Stimulated activated CD8-positive, alpha-beta memory T cell treated with anti-CD3 and anti-CD28 coated beads, Interleukin-15, amount 100 ng/mL, for 24 hours (primary cell): ENCODE measurements at places on chromosomes 1 and 21.

DNA sequence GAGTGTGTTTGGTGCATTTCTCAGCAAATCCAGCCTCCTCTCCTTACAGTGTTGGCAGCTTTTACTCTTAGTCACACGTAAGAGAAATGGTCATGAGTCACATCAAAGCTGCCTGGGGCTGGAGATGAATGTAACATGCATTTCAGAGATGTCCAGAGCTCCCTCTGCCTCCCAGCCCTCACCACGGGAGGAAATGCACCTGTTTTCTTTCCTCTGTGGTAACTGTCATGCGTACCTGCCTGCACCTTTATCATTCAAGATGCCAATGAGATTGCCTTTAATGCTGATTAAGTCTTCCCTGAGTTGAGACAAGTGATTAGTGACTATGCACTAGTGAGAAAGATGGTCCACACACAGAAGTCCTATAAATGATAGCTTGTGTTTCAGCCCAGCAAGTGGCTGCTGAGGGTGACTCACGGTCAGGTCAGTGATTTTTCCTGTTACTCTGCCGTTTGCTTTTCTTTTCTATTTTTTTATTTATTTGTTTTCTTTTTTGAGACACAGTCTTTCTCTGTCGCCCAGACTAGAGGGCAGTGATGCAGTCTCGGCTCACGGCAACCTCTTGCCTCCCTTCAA lies 277.3 kb upstream of the FMN2 start:
- no peak for DNase-seq

- DNase-seq: no peak
Measured at GRCh38 chr1:86273066-86273465, 116.5 kb upstream of the COL24A1 start.

GRCh38 chr1:106223213-106223612 lies 833.3 kb upstream of the PRMT6 start:
- DNase-seq: no peak

GRCh38 chr21:30337772-30338171 lies 278 bp upstream of the KRTAP27-1 start:
- DNase-seq: no peak

DNA sequence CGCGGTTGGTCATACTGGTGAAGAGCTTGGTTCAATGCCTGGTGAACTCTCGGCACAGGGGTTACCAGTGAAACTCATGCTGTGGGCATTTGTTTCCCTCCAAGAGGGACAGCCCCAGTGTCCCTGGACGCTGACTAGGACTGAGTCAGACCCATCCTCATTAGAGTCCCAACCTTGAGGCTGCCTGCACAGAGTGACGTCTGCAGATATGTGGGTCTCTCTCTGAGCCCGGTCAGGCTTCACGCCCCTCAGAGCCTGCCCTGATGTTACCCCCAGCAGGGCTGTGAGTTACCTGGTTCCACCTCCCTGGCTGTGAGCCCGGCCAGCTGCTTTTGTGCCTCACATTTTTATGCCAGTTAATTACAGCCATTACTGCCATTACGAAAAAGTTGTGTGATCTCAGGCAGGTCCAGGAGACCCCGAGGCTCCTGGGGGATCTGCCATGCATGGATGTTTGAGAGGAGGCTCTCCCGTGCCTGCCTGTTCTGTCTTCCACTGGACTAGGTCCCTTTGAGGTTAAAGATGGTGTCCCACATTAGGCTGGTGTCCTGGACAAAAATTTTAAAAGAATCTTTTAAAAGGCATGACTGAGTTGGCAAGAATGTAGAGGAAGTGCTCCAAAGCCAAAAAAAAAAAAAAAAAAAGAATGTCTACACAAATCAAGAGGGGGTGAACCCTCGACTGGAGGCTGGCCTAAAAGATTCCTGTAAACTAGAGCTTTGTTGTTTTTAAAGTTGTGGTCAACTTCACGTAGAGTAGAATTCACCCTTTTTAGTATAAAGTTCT lies 36.6 kb upstream of the PADI1 start:
- DNase-seq: no peak

DNA sequence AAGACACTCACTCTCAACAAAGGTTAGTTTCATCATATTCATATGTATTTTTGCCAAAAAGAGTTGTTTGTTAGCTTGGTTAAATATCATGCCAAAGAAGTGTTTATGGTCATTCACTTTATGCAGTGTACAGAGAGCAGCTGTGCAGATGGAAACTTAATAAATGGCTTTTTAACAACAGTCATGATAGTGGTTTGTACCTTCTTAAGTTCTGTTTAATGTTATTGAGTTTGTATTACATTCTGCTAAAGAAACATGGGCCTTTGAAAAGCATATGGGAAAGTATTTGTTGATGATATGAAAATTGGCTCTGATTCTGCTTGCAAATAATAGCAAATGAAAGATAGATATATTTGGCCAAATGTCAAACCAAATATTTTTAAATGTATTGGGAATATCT lies 607.3 kb downstream of the NCAM2 start:
- no peak for DNase-seq

DNA sequence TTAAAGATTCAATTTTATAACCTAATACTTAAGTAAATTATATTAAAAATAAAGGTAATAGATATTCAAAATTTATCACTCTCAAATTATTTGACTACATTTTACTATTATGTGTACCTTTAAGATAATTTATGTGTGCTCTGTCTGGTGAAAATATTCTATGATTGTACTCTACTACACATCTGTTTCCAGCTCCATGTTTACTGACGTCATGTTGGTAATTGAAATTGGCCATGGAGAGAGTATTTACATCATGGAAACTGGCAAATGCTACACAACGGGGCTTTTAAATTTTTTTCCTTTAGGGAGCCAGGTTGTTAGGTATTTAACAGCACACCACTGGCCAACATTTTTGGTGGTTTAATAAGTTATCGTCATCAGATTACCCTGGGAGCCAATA lies 204.5 kb upstream of the KIAA0040 start:
- DNase-seq: no peak

DNA sequence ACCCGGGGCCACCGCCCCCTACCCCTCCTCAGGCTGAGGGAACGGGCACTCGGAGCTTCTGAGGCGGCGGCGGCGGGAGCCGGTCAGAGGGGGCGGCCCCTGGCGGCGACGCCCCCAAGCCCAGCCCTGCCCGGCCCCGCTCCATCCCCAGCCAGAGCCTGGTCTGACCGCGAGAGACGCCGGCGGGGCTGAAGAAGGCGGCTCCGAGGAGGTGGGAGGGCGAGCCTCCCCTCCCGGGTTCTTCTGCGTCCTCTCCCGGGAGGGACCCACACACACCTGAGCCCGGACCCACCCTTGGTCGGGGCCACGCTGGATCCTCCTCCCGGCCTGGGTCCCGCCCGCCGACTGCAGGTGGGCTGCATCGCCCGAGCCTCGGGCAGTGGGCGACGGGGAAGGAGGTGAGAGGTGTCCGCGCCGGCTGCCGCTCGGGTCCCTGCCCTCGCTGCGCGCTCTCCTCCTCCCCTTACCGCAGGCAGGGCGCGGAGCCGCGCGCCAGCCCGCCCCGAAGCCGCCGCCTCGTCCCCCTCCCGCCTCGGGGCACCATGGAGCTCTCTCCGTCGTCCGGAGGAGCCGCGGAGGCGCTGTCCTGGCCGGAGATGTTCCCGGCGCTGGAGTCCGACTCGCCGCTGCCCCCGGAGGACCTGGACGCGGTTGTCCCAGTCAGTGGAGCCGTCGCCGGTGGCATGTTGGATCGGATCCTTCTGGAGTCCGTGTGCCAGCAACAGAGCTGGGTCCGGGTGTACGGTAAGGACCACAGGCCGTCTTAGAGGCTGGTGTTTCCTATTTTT lies at the start of gene RASAL2:
TSS of gene RASAL2 (plus strand) at position 154 of the 788 bp plus-strand sequence. CDS start at position 543, 389 bp downstream.
- DNase-seq: no peak

GRCh38 chr1:235275223-235275622 lies 52.8 kb downstream of the ARID4B start:
- DNase-seq: no peak

- no peak for DNase-seq
Measured at GRCh38 chr1:162328512-162328911, 48.1 kb downstream of the SPATA46 start.

DNA sequence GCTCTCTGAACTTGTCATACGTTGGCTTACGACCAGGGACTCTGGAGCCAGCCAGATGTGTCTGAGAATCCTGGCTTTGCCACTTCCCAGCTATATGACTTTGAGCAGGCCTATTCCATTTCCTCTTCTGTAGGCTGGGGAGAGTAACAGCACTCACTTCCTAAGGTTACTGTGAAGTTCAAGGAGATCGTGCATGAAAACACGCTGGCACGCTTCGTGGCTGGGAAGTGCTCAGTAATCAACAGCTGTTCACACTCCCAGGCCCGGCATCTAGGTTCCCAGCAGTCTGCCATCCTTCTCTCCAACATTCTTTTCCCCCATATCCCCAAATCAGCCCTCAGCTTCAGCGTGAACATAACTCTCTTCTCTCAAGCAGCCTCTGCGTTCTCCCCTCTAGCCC lies 2.0 kb downstream of the ASCL5 start:
- no peak for DNase-seq

- no peak for DNase-seq
Measured at GRCh38 chr1:11682799-11683198, 1.9 kb upstream of the MAD2L2 start.

GRCh38 chr1:220652995-220653394 lies 37.2 kb upstream of the C1orf115 start:
- no peak for DNase-seq

GRCh38 chr1:226061068-226061840 lies 1.3 kb upstream of the H3-3A start:
- DNase-seq: no peak

- no peak for DNase-seq
Measured at GRCh38 chr1:182627622-182628021, 23.4 kb upstream of the RGS16 start.

- no peak for DNase-seq
Measured at GRCh38 chr1:239575113-239575512, 188.7 kb downstream of the CHRM3 start.

GRCh38 chr1:26993237-26994019 lies at the start of gene TRNP1:
TRNP1 (plus strand) TSS chr1:26993692; CDS start chr1:26993787, 95 bp downstream.
- DNase-seq: peak; percentile 42

GRCh38 chr1:118396279-118396678 lies 211.3 kb upstream of the SPAG17 start:
- no peak for DNase-seq

- DNase-seq: no peak
Measured at GRCh38 chr1:232980986-232981560, 30.7 kb downstream of the NTPCR start.

DNA sequence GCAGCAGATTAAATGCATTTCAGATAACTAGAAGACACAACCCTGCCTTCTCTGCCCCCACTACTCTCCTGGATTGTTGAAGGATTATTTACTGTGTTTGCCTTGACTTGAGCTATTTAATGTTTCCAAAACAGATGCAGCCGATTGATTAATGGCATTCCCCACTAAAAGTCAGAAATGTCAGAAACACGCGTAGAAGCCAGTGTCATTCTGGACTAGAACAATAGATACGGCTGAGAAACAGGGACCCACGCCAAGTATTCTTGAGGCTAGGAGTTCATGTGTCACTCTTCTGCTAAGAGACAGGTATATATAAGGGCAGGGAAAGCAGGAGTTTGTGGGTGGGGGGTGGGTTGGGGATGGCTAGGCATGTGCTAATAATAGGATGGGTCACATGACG lies 366.7 kb upstream of the PROX1 start:
- no peak for DNase-seq

DNA sequence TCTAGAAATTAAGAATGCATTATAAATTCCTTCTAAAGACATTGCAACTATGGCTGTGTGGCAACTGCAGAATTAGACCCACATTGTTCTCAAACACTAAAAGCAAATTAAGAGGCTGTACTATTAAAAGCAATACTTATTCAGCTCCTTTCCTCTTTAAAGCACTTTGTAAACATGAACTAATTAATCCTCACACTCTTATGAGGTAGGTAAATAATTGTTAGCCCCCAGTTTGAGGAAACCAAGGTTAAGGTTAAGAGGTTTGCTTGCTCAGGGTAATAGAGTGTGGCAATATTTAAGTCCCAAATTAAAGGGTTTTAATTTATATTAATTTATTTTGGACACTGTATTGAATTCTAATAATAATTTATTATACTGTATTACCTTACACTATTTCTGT lies 553.8 kb downstream of the LRRIQ3 start:
- DNase-seq: no peak

DNA sequence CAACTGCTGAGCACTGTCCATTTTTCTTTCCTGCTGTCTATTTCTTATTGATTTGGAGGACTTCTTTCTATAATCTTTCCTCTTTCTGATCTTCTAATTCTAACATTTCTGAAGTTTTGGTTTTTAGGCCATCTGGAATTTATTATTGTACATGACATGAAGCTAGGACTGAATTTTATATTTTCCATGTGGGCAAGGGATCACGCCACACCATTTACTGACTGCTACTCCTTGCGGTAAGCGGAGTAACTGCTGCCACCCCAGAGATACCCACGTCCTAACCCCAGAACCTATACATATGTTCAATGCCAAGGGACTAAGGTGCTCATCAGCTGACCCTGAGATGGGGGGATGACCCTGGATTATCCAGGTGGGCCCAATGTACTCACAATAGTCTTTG lies 70.6 kb downstream of the NPHP4 start:
- DNase-seq: no peak

DNA sequence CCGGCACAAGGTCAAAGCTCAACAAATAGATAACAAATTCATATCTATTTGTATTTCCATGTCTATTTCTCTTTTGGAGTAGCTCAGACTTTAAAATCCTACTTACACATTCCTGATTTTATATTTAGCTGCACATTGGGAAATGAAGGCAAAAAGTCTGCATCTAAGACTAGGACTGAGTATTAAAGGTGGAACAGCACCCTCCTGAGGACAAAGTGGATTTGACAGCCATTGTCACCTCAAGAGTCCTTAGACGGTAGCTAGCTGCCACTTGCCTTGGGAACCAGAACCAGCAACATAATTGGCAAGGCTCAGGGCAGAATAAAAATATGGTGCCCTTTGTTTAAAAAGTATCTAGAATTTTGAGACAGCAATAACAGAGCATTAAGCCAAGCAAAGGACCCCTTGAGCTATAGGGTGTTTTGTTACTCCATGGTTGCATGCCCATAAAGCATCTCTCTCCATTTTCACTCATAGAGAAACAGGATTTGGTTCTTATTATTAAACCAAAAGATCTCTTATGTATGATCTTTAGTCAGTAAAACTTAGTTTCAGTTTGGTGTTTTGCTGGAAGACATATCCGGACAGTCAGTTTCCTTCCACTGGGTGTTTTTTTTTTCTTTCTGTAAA lies 30.0 kb upstream of the SGIP1 start:
- no peak for DNase-seq

DNA sequence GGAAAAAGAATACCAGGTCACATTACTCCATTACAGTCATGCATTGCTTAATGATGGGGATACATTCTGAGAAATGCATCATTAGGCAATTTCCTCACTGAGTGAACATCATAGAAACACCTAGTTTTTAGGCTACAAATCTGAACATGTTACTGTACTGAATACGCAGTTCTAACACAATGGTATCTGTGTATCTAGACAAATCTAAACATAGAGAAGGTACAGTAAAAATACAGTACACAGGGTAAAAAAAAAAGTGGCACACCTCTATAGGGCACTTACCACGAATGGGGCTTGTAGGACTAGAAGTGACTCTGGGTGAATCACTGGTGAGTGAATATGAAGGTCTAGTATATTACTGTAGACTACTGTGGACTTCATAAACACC lies 115.7 kb downstream of the AKT3 start:
- no peak for DNase-seq

- DNase-seq: no peak
Measured at GRCh38 chr1:52111492-52111891, 30.4 kb upstream of the ZFYVE9 start.

GRCh38 chr1:221751226-221751887 lies 9.5 kb upstream of the DUSP10 start:
- DNase-seq: no peak

GRCh38 chr1:219279017-219279770 lies 105.5 kb downstream of the LYPLAL1 start:
- DNase-seq: no peak
